Left ventricle myocardium inferior (tissue), 1 donor: ENCODE measurements at places on chromosomes 7 and 10. TPM values are rescaled to one million over a fixed set of nuclear protein-coding genes. Genes with fewer than 3 reads are reported as not detected.
A peak's percentile ranks its signal among the peaks of the same experiment; 100 is the strongest.

DNA sequence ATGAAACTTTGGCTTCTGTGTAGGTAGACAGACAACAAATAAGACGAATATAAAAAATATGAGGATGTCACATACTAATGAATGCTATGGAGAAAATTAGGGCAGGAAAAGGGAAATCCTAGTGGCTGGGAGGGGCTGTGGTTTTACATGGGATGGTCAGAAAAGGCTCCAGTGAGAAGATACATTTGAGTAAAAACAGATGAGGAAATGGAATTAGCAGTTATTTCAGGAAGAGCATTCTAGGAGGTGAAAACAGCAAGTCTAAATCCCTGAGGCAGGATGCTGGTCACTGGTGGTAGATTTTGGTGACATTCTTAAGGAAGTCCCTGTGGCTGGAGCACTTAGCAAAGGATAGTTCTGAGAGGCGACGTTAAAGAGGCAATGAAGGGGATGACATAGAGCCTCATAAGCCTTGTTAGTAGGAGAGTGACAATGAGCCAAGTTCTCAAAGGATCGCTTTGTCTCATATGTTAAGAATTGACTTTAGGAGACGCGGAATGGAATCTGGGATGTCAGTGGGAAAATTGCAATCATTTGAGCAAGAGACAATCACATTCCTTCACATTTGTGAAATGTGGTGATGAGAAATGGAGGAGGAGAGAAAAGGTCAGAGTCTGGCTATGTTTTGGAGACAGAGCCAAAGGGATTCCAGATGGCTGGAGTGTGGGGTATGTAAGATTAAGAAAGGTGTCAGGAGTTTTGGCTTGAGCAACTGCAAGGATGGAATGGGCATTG, 384.7 kb upstream of the FZD8 start:
- H3K4me1 ChIP-seq, result no peaks in the 10 kb centered on the region
- H3K36me3 ChIP-seq, result no peaks in the 10 kb centered on the region
- no peak for DNase-seq
- H3K27ac ChIP-seq, result no peak overlapping the region
- H3K27me3 ChIP-seq, result no peaks in the 10 kb centered on the region
- no peak overlapping the region for H3K4me3 ChIP-seq

ZNF37A gene
- total RNA-seq, result 8.9 TPM

DNA sequence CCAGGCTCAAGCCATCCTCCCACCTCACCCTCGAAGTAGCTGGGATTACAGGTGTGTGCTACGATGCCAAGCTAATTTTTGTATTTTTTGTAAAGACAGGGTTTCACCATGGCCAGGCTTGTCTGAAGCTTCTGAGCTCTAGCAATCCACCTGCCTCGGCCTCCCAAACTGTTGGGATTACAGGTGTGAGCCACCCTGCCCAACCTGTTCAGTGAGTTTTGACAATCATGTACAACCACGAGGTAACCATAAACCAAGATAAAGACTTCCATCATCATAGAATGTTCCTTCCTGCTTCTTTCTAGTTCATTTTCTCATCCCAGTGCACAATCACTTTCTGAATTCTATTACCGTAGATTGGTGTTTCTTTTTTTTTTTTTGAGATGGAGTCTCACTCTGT, 30.5 kb upstream of the MKRN1 start:
- no peak overlapping the region for H3K27ac ChIP-seq
- DNase-seq, result no peak
- H3K4me1 ChIP-seq, result peaks cover 28% of the 10 kb centered on the region
- H3K36me3 ChIP-seq, result no peaks in the 10 kb centered on the region

NPSR1 gene
- not detected for total RNA-seq

DNA sequence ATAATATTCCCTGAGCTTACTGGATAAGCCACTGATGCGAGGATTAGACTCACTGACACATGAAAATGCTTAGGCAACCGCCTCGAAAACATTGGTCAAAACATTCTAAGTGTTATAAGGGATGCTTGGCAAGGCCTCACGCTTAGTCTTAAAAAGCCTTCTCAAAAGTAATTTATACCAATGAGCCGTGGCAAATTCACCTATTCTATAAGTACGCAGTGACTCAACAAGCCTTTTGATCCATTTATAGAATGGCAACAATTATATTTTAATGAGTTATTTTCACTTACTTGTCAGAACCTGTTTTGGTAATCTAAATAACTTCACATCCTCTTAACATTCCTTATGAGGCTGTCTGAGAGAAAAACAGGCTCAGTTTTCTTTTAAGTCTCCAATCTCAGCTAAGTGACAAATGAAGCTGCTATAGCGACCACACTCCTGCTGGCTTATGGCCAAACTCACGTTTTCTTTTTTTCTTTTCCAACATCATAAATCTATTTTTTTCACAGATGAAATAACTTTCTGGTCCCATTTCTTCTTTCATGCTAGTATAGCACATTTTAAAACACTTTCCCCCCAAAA, 121.2 kb upstream of the AFAP1L2 start:
- peak overlapping the region; percentile 58 for H3K4me3 ChIP-seq
- no peaks in the 10 kb centered on the region for H3K27me3 ChIP-seq
- no peak for DNase-seq
- H3K4me1 ChIP-seq, result peaks cover 93% of the 10 kb centered on the region
- peaks cover 13% of the 10 kb centered on the region for H3K36me3 ChIP-seq

SERPINE1 gene
- 4.3 TPM for total RNA-seq

- no peaks in the 10 kb centered on the region for H3K36me3 ChIP-seq
- no peaks in the 10 kb centered on the region for H3K4me1 ChIP-seq
- no peaks in the 10 kb centered on the region for H3K27me3 ChIP-seq
- H3K27ac ChIP-seq, result no peak overlapping the region
- DNase-seq, result no peak
- no peak overlapping the region for H3K4me3 ChIP-seq
Measured at GRCh38 chr7:130461272-130461671, 20.5 kb upstream of the CEP41 start.

GRCh38 chr7:26157520-26158105, 5.6 kb downstream of the NFE2L3 start:
- H3K27me3 ChIP-seq, result peaks cover 46% of the 10 kb centered on the region
- no peaks in the 10 kb centered on the region for H3K36me3 ChIP-seq
- no peak overlapping the region for H3K4me3 ChIP-seq
- H3K27ac ChIP-seq, result no peak overlapping the region
- no peak for DNase-seq

DNA sequence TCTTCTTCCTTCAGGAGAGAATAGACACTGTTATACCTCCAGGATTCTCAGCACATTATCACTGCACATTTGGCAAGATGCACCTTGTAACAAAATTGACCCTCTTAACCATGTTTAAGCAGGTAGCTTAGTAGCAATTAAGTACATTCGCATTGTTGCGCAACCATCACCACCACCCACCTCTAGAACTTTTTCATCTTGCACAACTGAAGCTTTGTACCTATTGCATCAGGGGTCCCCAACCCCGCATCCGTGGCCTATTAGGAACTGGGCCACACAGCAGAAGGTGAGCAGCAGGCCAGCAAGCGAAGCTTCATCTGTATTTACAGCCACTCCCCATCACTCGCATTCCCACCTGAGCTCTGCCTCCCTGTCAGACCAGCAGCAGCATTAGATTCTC, 29.9 kb upstream of the SMURF1 start:
- no peaks in the 10 kb centered on the region for H3K4me1 ChIP-seq
- H3K27me3 ChIP-seq, result peaks cover 13% of the 10 kb centered on the region
- no peak for DNase-seq
- no peak overlapping the region for H3K4me3 ChIP-seq
- no peaks in the 10 kb centered on the region for H3K36me3 ChIP-seq

- H3K27me3 ChIP-seq, result no peaks in the 10 kb centered on the region
- no peak overlapping the region for H3K4me3 ChIP-seq
- no peak overlapping the region for H3K27ac ChIP-seq
- H3K36me3 ChIP-seq, result peaks cover 29% of the 10 kb centered on the region
- no peak for DNase-seq
Measured at GRCh38 chr7:129664029-129665012, 52.8 kb downstream of the NRF1 start.

GRCh38 chr7:130152493-130153210, 52.6 kb downstream of the TMEM209 start:
- H3K4me3 ChIP-seq, result no peak overlapping the region
- no peaks in the 10 kb centered on the region for H3K27me3 ChIP-seq
- no peak for DNase-seq

DNA sequence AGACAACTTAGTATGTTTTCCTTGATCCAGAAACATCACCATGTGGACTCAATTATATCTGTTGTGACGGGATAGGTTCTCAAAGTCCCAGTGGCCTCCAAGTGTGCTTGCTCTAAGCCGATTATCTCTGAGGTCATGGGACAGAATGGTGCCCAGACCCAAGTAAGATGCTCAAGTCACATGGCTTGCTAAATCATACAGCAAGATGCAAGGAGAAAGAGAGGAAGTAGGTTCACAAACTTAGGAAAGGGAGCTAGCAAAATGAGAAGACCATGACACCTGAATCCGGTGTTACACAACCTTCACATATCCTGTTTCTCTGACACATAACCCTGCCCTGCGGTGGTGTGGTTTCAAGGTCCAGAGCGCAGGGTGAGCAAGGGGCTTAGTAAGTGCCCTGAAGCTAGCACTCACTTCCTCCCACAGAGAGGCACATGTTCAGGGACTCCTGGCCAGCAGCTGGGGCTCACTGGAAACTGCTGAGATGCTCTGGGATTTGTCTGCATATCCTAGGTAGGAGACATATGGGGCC, 590.9 kb upstream of the ANKRD30A start:
- H3K27me3 ChIP-seq, result no peaks in the 10 kb centered on the region
- H3K36me3 ChIP-seq, result no peaks in the 10 kb centered on the region
- no peak overlapping the region for H3K4me3 ChIP-seq
- no peak for DNase-seq
- no peak overlapping the region for H3K27ac ChIP-seq

DNA sequence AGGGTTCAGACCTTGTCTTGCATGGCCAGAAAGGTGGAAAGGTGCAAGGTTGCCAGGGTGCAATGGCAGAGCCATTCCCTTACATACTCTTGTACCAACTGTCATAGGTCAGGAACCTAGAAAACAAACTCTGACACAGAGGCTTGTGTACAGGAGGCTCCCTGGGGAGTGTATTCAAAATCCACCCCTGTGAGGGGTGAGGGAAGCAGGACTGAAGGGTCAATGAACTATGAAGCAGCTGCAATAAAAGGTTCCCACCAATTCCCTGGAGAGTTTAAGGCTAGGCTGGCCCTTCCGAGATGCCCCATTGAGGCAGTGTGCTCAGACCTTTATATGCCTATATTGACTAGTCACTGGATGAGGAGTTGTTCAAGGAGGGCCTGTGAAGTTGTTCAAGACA, 13.9 kb upstream of the CUZD1 start:
- no peak for DNase-seq
- no peak overlapping the region for H3K4me3 ChIP-seq
- no peaks in the 10 kb centered on the region for H3K27me3 ChIP-seq
- no peaks in the 10 kb centered on the region for H3K36me3 ChIP-seq
- H3K4me1 ChIP-seq, result no peaks in the 10 kb centered on the region
- H3K27ac ChIP-seq, result no peak overlapping the region

OPALIN gene
- not detected for total RNA-seq

DNA sequence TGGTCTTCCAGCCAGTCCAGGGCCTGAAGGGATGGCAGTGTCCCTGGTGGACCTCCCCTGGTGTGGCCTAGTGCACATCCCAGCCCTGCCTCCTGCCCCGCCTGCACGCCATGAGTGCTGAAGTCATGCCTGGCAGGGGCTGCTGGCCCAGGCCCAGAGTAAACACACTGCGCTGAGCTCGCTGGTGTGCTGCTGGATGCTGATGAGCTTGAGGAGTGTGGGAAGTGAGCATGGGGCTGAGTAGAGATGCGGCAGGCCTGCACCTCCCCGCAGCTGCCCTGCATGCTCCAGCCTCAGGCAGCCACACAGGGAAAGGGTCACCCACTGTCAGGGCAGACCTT, 43.2 kb downstream of the HTRA1 start:
- H3K27ac ChIP-seq, result peak overlapping the region; percentile 41
- peaks cover 32% of the 10 kb centered on the region for H3K4me1 ChIP-seq
- no peak overlapping the region for H3K4me3 ChIP-seq
- H3K27me3 ChIP-seq, result no peaks in the 10 kb centered on the region
- peaks cover 19% of the 10 kb centered on the region for H3K36me3 ChIP-seq

CPED1 gene
- total RNA-seq, result 33.8 TPM
